ENCODE measurements at places on chromosomes 2 and 18.

DNA sequence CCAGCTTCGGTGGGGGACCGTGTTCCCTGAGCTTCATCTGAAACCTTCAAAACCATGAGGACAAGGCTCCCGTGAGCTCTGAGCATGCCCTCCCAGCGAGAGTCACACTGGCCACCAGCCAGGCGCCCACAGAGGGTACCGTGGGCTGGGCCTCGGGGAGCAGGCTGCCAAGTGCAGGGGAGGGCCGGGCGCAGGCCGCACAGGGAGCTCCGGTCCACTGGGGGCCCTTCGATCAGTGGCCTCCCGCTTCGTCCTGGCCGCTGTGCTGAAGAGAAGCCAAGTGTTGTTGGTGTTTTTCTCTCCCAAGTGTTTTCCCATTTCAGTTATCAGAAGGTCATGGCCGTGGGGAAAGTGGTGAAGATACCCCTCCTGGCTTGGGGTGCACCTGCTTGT is 144.4 kb downstream of the PTGR3 start:
- DNase-seq: no peak

DNA sequence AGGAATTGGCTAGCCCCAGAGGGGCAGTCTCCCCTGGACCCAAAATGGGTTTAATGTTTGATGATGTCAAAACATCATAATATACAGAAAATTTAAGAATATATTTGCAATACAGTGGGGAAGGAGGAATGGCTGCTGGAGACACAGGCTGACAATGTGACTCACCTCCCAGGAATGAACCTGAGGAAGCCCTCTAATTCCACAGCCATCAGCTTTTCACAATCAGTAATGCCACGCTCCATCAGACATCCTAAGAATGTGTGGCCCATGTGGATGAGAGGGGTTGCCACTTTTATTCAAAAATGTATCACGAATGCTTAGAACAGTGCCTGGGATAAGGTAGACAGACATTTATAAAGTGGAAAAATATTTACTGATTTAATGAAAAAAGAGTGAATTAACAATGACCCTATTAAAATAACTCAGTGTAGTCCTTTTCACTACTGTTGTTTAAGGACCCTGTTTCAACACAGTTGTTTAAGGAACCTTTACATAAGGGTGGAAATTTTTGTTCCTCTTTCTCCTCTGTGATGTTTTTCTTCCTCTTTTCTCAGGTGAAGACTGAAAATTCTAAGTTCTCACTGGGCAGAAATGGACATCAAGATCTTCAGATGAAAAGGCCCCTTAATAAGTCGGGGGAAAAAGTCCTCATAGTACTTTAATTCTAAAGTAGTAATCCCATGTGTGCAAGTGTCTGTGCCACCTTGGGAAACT is 17.5 kb upstream of the TMEM163 start:
- DNase-seq: no peak

- DNase-seq: no peak
Measured at GRCh38 chr2:127254386-127254981, 34.4 kb upstream of the CYP27C1 start.

DNA sequence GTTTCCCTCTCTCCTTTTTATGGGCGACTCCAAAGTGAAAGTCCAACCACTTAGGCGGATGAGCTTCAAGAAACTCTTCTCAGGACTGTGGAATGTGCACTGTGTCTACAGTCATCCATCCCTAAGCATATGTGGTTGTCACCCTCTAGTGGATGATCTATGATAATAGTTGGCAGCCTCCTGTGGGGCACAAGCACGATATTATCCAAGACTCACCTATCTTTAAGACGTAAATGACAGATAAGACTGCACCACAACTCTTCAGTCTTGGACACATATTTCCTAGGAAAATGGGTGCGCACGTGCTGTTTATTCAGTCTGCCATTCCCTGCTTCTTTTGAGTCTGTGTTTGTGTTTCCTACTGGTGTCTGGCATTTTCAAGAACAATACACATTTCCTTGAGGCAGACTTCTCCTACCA is 145.5 kb upstream of the CTAGE1 start:
- no peak for DNase-seq

- DNase-seq: no peak
Measured at GRCh38 chr18:10558243-10558966, 32.6 kb downstream of the NAPG start.

DNA sequence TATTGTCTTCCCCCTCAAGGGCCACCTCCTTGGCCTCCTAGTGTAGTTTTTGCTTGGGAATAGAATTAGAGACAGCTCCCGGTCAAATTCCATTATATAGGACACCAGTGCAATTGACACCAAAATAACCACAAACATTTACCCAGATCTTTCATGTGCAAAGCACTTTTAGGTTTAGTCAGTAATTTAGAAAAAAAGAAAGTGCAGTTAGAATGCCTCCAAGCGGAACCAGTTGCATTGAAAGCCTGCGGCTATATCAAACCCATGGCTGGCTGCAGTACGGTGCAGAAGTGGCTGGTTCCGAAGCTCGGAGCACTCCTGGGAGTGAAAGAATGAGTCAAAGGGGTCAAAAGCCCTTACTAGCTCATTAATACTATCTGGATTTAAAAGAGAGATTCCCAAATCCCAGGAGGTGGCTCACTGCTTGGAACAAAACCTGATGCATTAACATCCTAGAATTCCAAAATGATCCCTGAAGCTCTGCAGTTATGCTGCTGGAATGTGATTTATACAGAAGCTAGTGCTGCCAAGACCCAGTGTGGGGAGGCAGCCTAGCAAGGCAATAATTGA is 432.2 kb upstream of the KLHL29 start:
- no peak for DNase-seq

GRCh38 chr2:238167761-238168160 is 9.0 kb downstream of the ERFE start:
- no peak for DNase-seq

GRCh38 chr18:52610451-52611115 is 270.6 kb downstream of the DCC start:
- no peak for DNase-seq

GRCh38 chr2:136530146-136530545 is 235.2 kb upstream of the THSD7B start:
- no peak for DNase-seq

DNA sequence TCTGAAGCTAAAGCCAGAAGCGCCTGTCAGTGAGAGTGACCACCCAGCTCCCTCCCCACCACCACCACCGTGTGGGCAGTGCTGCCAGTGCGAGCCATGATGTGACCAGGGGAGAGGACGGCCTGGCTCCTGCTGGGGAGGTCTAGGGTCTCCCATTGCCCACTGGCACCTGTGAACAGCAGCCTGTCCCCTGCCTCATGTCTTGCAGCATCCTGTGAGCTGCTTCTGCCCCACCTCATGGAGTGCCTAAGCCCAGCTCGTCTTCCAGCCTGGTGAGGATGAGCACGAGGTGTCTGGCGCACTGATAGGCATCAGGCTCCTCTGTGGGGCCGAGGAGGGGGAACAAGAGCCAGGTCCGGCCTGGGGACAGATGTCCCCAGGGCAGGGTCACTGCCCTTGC is 61.4 kb downstream of the FAM168B start:
- no peak for DNase-seq

DNA sequence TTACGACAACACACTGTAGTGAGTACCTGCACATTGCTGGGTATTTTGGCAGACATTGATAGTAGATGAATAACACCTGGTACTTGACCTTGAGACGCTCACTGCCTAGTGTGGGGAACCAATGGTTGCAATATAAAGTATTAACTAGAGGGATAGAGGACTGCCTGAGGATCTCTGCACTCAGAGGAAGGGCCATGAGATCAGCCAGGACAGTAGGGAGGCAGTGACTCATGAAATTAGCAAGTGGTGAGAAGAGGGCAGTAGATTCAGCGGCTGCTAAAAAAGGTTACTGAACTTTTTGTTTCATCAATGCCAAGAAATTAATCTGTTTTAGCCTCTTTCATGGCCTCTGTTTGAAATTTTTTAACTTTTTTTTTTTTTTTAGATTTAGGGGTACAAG is 250.8 kb upstream of the TCF4 start:
- DNase-seq: no peak

- no peak for DNase-seq
Measured at GRCh38 chr18:10077986-10078385, 164.2 kb downstream of the VAPA start.

DNA sequence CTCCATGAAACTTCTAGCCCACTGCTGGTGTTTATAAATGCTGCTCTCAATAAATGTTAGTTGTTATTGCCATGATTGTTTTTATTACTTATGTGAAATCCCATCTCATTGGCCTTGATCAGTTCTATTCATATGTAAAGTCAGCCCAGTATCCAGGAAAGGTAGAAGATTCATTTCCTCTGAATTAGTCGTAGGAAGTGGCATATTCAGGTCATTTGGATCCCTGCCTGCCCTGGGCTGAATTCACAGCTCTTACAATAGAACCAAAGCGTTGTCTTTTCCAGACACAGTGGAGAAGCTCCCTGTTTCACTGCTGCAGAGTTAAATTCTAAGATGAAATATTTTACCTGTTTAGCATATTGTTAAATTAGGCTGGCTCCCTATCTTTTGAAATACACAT is 70.3 kb downstream of the MAIP1 start:
- no peak for DNase-seq

- DNase-seq: no peak
Measured at GRCh38 chr2:21535826-21536225, 412.1 kb downstream of the TDRD15 start.

DNA sequence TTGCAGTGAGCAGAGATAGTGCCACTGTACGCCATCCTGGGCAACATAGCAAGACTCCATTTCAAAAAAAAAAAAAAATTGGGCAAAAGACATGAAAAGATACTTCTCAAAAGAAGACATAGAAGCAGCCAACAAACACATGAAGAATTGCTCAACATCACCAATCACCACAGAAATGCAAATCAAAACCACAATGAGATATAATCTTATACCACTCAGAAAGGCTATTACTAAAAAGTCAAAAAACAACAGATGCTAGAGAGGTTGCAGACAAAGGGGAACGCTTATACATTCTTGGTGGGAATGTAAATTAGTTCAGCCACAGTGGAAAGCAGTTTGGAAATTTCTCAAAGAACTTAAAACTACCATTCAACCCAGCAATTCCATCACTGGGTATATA is 43.1 kb upstream of the CHAC2 start:
- no peak for DNase-seq

DNA sequence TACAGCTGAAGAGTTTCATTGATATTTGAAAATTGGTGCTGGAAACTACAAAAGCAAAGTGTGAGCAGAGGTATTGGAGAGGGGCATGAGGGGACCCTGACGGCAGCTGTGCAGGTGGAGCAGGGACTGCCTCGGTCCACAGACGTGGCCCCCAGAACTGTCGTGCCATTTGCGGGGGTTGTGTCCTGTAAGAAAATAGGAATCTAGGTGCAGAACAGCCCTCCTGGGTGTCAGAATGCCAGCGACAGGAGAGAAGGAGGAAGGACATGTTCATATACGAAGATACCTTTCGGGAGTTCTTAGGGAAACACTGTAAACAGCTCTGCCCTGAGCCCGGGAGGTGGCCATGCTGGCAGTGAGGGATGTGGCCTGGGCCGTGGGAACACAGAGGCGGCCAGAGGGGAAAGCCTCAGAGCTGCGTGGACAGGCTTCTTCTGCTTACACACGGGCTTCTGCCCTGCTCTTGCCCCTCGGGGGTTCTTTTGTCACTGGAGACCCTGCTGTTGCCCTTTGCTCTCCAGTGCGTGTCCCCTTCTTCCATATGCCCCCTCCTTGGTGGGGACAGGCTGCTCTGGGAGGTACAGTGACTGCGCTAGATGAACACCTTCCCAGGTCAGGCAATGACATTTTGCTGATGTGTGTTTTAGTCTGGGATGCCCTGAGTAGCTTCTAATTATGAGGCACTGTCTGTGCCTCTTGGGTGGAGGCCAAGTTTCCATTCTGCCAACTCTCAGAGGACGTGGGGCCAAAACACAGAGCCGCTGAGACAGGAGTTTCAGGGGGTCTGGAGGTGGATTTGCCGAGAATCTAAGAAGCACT is 81.9 kb upstream of the TXNDC2 start:
- no peak for DNase-seq

DNA sequence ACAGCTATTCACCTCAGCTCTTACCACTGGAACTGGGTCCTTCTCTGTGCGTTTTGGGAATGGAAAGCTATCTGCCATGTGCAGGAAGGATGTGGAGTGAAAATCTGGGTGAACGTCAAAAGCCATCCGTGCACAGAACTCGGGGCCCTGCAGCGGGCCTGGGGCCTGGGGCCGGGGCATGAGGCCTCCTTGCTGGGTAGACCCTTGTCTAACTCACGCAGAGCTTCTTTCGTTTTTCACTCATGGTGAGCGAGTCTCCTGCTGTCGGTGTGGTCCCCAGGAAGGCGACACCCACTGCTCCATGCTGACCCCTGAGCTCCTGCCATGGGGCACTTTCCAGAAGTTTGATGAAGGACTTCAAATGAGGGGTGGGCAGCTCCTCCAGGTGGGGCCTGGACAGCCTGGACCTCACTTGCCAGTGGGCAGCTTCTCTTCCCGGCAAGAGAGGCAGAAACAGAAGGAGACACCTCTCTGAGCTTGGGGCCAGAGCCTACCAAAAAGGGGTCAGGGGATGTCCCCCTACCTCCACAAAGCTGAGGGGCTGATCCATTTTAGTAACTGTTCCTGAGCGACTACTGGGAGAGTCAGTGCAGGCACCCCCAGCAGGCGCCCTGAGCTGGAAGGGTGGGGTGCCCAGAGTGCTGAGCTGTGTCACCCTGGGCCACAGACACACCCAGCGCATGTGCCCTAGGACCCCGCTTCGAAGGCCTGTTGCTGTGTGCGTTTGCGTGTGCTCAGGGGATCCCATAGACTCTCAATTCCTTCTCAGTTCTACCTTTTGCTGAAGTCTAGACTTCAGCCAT is 117.7 kb upstream of the HDAC4 start:
- DNase-seq: no peak

DNA sequence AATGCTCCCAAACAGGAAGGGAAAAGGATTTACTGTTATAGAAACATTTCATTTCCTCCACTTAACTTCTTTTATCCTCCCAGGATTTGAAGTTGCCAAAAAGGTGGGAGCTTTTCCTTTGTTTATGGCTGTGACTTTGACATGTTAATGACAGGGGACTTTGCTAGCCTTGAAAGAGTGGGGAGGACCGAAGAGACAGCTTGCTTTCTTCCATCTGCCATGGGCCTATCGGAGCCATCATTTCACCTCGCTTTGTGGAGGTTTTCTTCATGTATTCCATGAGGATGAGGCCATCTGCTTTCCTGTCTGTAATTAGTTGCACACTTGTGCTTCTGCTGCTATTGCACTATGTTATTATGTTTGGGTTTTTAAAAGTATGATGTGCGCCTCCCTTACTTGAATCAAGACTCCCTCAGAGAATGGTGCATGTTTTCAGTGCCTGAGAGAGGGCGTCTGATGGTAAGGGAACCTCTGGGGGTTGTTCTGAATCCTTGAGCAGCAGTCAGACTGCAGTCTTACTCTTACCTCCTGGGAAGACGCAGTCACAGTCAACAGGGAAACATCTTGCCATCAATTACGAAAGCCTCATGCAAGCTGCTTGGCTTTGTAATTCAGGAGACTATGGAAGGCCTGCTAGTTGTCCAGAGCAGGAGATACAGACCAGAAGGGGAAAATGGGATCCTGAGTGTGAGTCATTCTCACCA is 173.3 kb upstream of the MGAT5 start:
- peak; percentile 3 for DNase-seq

DNA sequence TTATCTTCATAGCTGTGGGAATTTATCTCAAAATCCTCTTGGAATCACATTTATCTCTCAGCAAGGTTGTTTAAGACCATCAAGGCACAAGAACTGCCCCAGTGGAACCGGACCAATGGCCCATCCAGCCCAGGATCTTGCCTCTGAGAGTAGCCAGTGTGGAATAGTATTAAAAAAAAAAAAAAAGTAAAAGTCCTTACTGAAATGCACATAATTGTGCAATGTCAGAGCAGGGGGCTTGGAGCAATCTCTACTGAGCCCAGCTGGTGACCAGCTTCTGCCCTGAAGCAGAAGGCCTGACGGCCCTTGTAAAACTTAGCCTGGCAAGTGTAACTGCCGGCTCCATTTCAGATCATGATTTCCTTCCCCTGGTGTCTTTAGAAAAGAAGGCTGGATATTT is 355.6 kb upstream of the PIK3C3 start:
- no peak for DNase-seq

Data from left renal pelvis (tissue), 4 donors.